T-cell (primary cell): ENCODE measurements at places on chromosomes 11 and 22. TPM values are rescaled to one million over a fixed set of nuclear protein-coding genes. Genes with fewer than 3 reads are reported as not detected.

Gene GALNT18
- 0.15 TPM for total RNA-seq

Gene CYP2D6
- 7.7 TPM for total RNA-seq

Gene CTR9
- 45.6 TPM for total RNA-seq

Gene MEI1
- 52.8 TPM for total RNA-seq

Gene CSNK1E
- 129 TPM for total RNA-seq

Gene OR51B2
- not detected for total RNA-seq

Gene SAA1
- not detected for total RNA-seq

DNA sequence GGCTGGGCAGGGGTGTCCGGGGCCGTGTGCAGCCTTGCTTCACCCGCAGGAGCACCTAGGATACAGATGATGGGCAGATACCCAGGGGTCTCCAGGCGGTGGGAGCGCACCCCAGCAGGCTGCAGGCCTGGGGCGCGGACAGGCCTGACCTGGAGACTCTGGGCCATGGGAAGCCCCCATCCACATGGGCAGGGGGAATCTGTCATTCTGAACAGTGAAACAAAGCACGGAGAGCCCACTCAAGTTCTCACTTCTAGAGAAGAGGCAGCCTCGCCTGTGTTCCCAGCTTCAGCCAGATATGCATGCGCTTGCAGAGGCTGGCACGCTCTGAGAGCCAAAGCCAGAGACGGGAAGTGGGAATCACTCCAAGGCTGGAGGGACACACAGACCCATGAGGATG lies 333.1 kb downstream of the BRD1 start:
- no peak for DNase-seq

GRCh38 chr22:37801946-37802309 lies 5.8 kb upstream of the GCAT start:
- no peak for DNase-seq

DNA sequence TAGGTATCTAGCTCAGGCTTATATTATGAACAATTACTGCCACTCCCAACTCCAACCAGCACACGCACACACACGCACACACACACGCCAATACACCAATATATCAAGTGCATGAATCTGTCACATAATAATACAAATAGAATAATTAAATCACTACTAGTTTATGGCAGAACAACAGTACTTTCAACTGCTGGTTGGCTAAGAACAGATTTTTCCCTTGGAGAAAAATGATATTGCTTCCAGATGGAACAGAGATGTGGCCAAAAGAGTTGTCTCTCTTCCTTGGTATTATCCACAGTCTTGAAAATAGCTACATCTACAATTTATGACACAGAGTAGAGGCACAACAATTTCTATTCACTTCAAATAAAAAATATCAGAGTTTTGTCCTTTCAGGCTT lies 538.3 kb upstream of the FAT3 start:
- DNase-seq = no peak

Gene MTCH2
- 32.1 TPM for total RNA-seq

Gene XRRA1
- 12.6 TPM for total RNA-seq

DNA sequence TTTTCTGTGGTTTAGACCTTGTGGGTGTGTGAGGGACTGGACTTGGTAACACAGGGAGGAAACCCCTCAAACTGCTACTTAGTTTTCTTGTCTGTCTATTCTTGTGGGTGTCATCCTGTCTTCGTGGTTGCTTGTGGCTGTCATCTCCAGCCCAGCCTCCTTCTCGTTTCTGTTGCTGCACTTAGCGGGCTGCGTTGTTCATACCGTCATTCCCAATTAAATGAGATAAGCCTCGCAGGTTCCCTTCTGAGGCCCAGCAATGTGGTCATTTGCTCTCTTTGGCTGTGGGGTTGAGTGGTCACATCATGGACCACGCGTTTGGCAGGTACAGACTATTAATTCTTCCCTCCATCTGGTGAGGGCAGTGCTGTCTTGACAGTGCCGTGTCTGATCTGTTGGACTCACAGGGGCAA lies 18.8 kb downstream of the PANX1 start:
- no peak for DNase-seq

DNA sequence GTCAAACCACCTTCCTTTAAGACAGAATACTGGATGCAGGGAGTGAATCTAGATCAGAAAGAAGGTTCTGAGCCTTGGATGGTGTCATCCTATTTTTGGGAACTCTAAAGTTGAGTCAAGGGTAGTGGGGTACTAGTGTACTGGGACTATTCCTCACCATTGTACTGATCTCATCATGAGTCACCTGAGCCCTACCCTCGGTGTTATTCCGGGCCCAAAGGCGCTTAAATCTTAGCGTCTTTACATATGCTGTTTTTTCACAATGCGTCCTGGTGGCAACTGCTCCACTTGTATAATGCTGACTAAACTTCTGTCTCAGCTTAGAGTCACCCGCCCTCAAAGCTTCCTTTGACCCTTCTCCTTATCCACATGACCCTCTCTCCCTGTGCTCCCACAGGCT lies 25.3 kb upstream of the PATE1 start:
- DNase-seq = no peak

DNA sequence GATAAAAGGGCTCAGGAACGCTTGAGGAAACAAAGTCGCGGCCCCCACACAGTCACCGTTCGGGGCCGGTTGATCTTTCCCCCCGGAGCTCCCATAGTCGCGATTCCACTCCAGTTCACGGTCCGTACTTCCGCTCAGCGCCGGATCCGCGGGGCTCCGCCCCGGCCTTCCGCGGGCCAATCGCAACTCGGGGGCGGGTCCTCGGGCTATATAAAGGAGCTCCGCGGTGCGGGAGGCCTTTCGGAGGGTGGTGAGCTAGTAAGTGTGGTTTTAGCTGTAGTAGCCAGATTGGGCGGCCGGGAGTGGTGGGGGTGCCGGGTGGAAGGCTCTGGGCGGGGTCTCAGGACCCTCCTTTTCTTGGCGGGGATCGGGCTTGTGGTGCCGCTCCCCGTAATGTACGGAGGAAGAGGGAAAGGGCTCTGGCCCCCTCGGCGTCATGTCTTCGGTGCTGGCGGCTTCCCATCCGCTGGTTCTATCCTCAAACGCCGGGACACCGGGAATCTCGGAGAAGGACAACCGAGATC lies at the start of the genes C11orf98 and CSKMT:
Gene C11orf98 (minus strand): TSS at position 136 of the 524 bp plus-strand sequence. CDS start 41 bp downstream, at position 95.
Gene CSKMT (plus strand): TSS at position 238 of the 524 bp plus-strand sequence. CDS start 568 bp downstream, outside the sequence.
- peak; percentile 94 for DNase-seq

Gene CLDN25
- not detected for total RNA-seq

- DNase-seq = no peak
These were observed 24.7 kb downstream of the CPT1A start for GRCh38 chr11:68816917-68817419.

Gene PRR33
- not detected for total RNA-seq

DNA sequence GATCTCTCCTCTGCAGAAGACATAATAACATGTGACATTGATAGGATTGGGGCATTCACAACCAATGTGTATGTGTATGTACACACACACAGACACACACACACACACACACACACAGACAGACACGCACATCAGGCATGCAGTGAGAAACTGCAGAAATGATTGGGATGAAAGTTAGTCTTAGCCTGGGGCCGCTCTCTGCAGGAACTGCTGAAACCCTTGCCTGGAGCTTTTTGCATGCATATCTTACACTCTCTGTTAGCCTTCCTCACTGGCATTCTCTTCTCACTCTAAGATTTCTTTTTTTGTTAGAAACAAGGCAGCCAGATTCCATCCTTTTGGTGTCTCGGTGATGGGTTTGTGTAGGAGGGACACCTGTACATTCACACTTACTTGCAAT lies 337.9 kb downstream of the NELL1 start:
- no peak for DNase-seq

Gene LRP5
- total RNA-seq = 11.3 TPM

DNA sequence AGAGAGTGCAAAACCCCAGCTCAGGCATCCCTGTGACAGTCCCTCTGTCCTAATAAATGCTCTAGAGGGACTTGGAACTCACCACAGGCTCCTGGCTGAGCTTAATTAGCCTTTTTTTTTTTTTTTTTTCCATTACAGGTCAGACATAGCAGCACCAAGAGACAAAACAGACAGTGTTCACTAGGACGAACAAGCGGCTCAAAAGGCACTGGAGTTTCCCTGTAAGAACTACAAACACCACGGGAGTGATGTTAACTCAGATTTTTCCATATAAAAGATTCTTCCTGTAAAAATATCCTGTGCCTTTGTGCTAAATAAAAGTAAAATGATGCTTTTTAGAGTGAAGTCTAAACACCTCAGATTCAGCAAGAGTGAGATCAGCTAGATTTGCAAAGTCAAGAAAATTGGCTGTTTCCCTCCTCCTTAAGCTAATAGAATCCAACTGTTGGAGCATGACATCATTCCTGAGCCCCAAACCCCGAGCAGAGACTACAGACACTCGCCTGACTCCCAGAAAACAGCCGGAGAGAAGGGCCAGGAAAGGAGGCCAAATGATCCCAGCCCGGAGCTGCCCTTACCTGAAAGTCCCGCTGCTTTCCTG lies 101.0 kb upstream of the AKIP1 start:
- no peak for DNase-seq

GRCh38 chr22:17237038-17237668 lies 17.9 kb upstream of the ADA2 start:
- no peak for DNase-seq

DNA sequence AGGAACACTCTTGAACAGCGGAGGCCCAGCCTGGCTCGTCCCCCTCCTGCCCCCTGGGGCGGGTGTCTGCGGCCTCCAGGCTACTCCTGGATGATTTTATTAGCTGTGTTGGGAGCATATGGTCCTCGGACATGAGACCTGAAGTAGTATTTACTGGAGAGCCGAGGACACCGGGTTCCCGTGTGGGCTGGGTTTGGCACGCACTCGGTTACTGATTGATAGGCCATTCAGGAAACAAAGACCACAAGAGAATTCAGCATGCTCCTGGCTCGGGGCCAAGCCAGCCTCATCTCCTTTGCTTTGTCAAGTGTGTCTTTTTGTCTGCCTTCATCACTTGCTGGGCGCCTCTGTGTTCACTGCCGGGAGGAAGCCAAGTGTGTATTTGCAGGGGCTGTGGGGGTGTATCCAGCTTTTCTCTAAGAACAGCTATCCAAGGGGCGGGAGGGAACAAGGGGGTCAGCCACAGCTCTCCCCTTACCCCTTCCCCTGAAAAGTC lies 9.7 kb downstream of the FXYD2 start:
- peak; percentile 88 for DNase-seq

GRCh38 chr11:11416502-11416901 lies 63.5 kb upstream of the CSNK2A3 start:
- no peak for DNase-seq
